ENCODE measurements at places on chromosomes 12 and 14. TPM values are rescaled to one million over a fixed set of nuclear protein-coding genes. Genes with fewer than 3 reads are reported as not detected.

- no peak for DNase-seq
Measured at GRCh38 chr12:119096429-119097202, 82.1 kb upstream of the HSPB8 start.

- no peak for DNase-seq
Measured at GRCh38 chr12:122841544-122842321, 6.5 kb downstream of the HIP1R start.

GRCh38 chr14:96385385-96385784, 6.5 kb upstream of the AK7 start:
- DNase-seq, result no peak

- no peak for DNase-seq
Measured at GRCh38 chr12:69765515-69765914, 26.9 kb downstream of the RAB3IP start.

GRCh38 chr14:90615517-90616060, 200.6 kb downstream of the TTC7B start:
- peak; percentile 73 for DNase-seq

- DNase-seq, result peak; percentile 48
Measured at GRCh38 chr12:30823156-30823699, 68.5 kb upstream of the CAPRIN2 start.

Gene APOF
- not detected for total RNA-seq

Gene WASHC4
- total RNA-seq, result 161 TPM

Gene CATSPERB
- 0.68 TPM for total RNA-seq

All from dermis blood vessel endothelial cell (primary cell).